ENCODE measurements at places on chromosomes 4 and X. TPM values are rescaled to one million over a fixed set of nuclear protein-coding genes. Genes with fewer than 3 reads are reported as not detected.

Gene IL21
- total RNA-seq, result not detected

GRCh38 chrX:77731821-77732419, 54.1 kb downstream of the ATRX start:
- peak; percentile 21 for DNase-seq

- DNase-seq, result no peak
Measured at GRCh38 chr4:31949045-31949444, 1228.9 kb downstream of the PCDH7 start.

Gene PAGE5
- not detected for total RNA-seq

DNA sequence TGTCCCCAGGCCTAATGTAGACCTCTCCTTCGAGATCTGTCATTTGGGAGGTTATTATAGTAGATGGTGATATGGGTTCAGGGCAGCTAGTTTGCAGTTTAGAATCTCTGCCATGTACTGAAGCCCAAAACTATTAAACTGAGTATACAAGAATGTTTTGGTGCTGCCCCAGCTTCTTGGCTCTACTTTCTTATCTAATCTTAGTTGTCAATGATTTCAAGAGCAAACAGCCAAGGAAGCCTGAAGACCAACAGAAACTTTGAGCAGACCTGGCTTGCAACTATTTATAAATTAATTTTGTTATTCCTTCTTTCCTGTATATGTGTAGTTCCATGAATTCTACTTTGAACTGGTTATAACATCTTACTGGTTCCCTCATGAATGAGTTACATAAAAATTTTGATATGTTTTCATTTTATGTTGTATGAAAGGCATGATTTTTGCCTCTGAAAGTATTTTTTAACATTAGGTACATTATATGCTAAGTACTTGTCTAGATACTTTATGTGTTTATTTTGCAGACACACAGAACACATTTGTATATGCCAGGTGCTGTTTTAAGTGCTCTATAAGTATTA, 2.0 kb upstream of the MGST2 start:
- DNase-seq, result no peak

- DNase-seq, result no peak
Measured at GRCh38 chr4:134505511-134505910, 303.9 kb upstream of the PABPC4L start.

Gene CXCL5
- total RNA-seq, result not detected

GRCh38 chr4:20319825-20320612, 68.3 kb downstream of the SLIT2 start:
- DNase-seq, result no peak
